ENCODE measurements at places on chromosomes 5 and 9.

DNA sequence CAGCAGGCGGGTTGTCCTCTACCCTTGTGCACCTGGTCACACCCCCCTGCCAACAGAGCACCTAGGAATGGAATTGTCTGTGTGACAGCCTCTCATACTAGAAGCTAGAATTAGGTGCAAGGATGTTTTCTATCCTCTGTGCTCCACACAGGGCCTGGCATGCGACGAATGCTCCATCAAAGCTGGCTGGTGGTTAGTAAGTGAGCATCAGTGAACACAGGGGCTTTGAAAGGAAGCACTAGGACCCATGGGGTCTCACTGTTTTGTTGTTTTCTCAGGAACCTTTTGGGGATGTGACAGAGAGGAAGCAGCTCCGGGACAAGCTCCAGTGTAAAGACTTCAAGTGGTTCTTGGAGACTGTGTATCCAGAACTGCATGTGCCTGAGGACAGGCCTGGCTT lies 32.3 kb downstream of the GALNT12 start:
- H3K4me1 ChIP-seq, result no peaks in the 10 kb centered on the region
- no peak overlapping the region for H3K27ac ChIP-seq
- H3K36me3 ChIP-seq, result no peaks in the 10 kb centered on the region
- no peak overlapping the region for H3K4me3 ChIP-seq
- no peak for DNase-seq
- H3K27me3 ChIP-seq, result no peaks in the 10 kb centered on the region

GRCh38 chr9:128742401-128742800 lies 18.5 kb upstream of the ZDHHC12 start:
- H3K4me3 ChIP-seq, result no peak overlapping the region
- no peaks in the 10 kb centered on the region for H3K4me1 ChIP-seq
- H3K27me3 ChIP-seq, result no peaks in the 10 kb centered on the region
- no peak overlapping the region for H3K27ac ChIP-seq
- DNase-seq, result no peak

GRCh38 chr9:134533850-134534588 lies 107.6 kb upstream of the COL5A1 start:
- H3K27me3 ChIP-seq, result no peaks in the 10 kb centered on the region
- H3K36me3 ChIP-seq, result no peaks in the 10 kb centered on the region
- H3K4me1 ChIP-seq, result no peaks in the 10 kb centered on the region
- no peak overlapping the region for H3K4me3 ChIP-seq

- peaks cover 21% of the 10 kb centered on the region for H3K27me3 ChIP-seq
- H3K36me3 ChIP-seq, result no peaks in the 10 kb centered on the region
- no peaks in the 10 kb centered on the region for H3K4me1 ChIP-seq
- DNase-seq, result no peak
These were observed 5.5 kb downstream of the PCDH1 start for GRCh38 chr5:141872496-141873356.

- H3K27me3 ChIP-seq, result no peaks in the 10 kb centered on the region
- H3K4me3 ChIP-seq, result no peak overlapping the region
- peaks cover 22% of the 10 kb centered on the region for H3K4me1 ChIP-seq
- H3K27ac ChIP-seq, result peak overlapping the region; percentile 72
- peak; percentile 47 for DNase-seq
These were observed 63.6 kb upstream of the BOD1 start for GRCh38 chr5:173679909-173680630.

All from GM12878 (cell line).